ENCODE measurements at places on chromosomes 3 and 15.

DNA sequence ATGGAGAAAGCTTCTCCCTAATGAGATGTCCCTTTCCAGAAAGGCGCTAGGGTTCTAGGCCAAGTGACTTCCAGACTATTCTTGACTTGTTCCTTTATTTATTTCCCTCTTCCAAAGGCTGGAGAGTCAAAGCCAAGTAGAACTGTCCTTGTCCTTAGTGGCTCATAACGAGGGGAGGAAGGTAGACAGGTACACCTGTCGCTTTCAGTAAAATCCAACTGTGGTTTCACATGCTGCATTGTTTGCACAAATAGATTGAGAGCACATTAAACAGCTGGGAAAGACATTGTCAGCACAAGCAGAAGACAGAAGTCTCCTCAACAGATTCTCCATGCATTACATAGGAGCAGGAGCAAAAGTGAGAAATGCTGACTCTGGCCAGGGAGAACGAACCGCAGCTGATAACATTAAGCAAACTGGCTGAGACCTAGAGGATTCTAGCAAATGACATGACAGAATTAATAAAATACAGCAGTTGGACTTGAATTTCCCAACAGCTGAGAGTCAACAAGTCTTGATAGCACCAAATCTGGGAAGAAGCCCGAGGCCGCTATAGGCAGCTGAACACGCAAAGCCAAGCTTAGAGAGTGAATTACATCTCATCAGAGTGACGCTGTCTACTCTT is 227.7 kb downstream of the TLE3 start:
- DNase-seq: no peak

DNA sequence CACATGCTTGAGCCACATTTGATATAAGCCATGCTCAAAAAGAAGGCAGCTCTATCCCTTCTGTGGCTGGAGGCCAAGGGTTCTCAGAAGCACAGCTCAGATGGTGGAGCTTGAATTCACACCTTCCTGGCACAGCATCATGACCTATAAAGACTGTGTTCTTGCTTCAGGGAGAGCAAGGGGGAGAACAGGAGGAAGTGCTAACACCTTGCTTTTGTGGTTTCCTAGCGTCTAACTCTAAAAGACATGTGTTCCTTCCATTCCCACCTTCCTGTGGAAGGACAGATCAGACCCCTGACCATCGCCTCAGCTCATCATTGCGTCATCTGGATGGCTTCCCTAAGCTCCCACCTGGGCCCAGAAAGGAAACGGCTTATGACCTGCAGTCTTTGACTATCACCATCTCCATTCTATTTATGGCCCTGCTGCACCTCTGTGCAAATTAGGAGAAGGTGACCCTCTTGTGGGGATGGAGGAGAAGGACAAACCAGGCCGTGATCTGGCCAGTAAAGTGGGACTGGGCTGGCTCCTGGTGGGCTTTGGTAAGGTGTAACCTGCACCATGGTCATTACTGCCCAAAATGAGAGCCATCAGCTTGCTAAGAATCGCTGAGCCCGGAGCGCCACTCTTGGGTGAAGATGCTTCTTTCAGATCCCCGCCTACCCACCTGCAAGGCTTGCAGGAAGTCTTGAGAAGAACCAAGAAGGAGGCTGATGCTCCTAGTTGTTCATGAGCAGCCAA is 128.5 kb downstream of the SERPINI1 start:
- no peak for DNase-seq

- peak; percentile 18 for DNase-seq
Observed at GRCh38 chr3:20104167-20104661, 64.0 kb downstream of the KAT2B start.

DNA sequence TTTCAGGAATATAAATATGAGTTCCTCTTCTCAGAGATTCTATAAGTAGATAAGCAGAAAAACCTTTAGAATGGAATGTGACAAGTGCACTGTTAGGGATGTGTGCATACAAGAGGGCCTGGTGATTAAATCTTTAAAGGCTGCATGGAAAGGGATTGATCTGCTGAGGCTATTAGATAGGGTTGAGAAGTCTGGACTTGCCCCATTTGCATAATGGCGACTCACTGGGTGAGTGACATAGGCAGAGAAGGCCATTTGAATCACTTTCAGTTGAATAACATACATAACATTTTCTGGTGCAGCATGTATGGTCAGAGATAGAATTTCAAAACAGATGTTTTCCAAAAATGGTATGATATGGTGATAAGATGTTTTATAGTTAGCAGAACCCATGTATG is 156.9 kb downstream of the ZNF621 start:
- no peak for DNase-seq

DNA sequence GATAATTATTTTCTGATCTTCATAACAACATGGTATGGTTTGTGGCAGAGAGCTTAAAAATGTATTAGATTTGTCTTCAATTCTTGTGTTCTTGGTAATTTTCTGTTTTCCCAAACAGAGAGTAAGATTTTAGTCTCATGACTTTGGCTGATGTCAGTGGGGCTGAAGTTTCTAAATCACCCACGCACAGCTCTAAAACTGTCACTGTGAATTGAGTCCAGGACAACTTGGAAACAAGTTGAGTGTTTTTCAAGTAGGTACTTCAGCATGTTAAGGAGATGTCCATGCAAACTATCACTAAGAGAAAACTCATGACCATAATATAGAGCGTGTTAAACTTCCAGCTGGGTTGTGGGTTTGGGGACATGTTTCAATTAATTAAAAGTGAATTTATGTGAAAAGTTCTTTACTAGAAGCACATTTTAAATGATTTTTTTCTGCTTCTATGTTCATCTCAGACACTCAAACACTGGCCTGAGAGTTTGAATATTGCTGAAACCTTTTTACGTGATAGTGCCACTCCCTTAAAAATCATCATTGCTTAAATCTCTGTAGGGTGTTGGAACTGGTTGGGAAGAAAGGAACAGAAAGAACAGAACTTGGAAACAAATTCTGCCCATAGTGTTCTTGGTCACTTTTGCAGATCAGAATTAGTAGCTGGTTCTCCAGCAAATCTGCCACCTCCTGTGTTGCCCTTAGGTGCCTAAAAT is 89.8 kb downstream of the KLHL25 start:
- no peak for DNase-seq

DNA sequence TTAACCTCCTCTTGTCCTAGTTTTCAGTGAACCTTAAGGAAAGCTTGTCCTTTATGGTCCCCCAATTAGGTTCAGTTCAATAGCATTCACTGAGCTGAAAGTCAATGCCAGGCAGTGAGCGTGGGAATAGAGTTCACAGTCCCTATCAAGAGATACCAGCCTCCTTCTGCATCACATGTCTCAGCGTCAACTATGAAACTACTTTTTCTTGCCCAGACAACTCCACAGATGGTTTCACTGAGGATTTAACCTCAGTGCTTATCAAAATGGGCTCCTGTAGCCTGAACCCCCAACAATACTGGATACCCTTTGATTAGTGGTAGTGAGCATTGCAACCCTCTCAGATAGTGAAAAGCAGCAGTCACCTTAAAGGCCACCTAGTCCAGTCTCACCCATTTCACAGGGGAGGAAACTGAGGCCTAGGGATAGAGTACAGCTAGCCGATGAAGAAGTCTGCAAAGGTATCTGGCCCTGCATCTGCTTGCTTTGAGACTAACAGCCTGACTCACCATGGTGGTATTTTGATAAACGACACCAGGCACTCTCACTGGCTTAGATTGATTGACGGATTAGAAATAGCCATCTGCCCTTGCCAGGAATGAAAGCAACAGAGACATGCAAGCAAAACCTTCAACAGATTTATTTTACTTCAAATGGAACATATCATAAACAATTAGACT is 1.6 kb upstream of the UBA3 start:
- no peak for DNase-seq

GRCh38 chr3:117725314-117725713 is 1015.7 kb downstream of the TUSC7 start:
- no peak for DNase-seq

DNA sequence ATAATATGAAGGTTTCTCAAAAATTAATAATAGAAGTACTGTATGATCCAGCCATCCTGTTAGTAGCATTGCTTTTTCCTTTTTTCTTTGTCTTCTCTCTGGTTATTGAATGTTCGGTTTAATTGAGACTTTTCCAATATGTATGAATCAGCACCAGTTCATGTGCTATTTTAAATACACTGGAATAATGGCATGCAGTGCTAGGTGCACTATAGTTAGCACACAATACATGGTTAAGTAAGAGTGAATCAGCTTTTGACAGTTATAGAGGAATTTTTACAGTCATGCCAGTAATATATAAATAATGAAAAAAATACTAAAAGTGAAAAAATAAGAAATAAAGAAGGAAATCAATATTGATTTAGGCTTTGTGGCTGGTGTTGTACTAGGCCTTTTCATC is 113.8 kb upstream of the STRIT1 start:
- DNase-seq: no peak

DNA sequence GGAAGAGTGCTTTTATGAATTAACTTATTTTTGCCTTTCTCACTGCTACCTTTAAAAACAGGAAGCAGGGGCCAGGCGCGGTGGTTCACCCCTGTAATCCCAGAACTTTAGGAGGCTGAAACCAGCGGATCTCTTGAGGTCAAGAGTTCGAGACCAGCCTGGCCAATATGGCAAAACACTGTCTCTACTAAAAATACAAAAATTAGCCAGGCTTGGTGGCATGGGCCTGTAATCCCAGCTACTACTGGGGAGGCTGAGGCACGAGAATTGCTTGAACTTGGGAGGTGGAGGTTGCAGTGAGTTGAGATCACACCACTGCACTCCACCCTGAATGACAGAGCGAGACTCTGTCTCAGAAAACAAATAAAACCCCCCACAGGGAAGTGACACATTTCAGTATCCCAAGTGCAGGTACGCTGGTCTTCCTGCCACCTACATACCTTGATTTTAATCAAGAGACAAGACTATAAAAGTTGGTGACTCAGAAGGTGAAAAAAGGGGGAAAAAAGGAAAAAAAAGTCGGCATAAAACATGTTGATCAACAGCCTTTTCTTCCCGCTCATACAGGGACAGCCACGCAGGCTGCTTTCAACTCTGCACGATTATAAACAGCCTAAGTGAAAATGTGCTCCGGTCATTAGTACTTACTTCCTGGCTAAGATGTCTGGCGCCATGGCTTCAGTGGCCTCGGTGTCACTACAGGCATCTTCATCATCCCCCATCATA is 18.8 kb downstream of the PPP1R2 start:
- no peak for DNase-seq

DNA sequence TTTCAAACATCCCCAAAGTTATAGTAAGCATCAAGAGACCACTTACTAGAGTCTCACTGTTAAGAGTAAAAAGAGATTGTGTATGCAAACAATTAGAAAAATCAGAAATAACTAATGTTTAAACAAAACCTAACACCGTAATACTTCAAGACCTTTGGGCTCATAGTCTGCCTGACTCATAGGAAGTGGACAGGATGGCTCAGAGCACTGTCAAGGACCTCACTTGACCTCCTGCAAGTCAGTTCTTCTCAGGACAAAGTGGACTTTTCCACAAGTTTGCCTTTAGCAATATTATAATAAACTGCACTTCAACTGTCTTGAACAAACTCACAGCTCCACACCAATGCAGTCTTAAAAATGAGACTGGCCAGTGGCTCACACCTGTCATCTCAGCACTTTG is 34.8 kb downstream of the IL12A start:
- DNase-seq: no peak

- no peak for DNase-seq
Observed at GRCh38 chr15:58165661-58166060, 27.5 kb downstream of the AQP9 start.

DNA sequence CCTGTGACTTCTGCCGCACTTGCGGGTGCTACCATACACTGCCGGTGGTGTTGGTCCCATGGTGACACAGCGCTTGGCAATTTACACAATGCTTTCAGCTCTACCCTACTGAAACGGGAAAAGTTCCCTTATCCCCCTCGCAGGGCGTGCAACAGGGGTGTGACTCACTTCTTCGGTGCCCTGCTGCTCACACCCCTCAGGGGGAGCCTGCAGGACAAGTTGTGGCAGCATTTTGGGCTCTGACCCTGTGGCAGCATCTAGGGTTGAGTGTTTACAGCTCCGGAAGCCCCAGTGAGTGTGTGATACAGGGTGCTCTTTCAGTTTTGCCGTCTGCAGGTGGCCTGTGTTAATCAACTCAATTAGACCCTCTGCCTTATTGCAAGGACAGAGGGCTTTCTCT is 324.7 kb upstream of the RGMA start:
- DNase-seq: no peak

DNA sequence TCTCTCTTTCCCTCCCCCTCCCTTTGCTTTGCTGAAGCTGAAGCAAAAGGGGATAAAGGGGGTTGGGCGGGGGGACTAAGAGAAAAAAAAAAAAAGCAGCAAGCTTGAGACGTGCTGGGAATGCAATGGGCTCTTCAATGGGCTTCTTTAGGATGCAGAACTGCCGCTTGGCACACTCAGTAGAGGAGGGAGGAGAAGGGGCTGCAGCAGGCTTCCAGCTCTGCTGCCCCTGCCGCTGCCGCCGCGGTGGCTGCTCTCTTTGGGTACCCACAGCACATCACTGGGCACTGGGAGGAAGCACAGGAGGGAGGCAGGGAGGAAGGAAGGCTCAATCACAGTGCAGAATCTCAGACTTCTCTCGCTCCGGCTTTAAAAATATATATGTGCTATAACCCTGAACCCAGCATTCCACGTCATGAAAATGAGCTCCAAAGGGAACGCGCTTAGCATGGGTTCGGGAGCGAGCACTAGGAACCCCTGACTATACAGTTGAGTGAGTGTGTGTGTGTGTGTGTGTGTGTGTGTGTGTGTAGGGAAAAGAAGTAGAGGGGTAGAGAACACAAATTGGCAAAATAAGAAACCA is 3.5 kb downstream of the SLITRK3 start:
- DNase-seq: no peak

- no peak for DNase-seq
Observed at GRCh38 chr3:194375473-194376240, 6.1 kb upstream of the LRRC15 start.

DNA sequence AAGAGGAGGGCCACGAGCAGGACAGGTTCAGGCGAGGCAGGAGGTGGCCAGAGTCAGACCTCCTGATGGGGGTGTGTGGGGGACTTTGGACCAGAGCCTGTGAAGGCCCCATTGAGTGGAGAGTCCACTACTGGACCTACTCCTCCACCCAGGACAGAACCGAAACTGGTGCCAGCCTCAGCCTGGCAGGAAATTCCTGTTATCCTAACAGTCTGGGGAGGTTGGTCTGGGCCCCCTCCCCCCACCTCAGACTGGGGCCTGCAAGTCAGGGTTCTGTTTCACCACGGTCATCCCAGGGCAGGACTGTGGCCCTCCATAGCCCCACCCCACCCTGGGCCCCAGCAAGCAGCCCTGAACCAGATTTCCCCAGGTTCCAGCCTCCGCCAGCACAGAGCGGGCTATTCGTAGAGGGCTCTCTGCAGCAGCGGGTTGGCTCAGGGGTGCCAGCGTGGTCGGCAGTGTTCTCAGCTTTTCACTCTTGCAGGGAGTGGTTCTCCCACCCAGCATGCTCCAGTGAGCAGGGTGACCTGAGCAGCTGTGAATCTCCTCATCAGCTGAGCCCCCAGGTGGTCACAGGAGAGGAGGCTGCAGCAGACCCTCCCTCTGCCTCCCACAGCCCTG is 217.3 kb downstream of the TBC1D2B start:
- no peak for DNase-seq

DNA sequence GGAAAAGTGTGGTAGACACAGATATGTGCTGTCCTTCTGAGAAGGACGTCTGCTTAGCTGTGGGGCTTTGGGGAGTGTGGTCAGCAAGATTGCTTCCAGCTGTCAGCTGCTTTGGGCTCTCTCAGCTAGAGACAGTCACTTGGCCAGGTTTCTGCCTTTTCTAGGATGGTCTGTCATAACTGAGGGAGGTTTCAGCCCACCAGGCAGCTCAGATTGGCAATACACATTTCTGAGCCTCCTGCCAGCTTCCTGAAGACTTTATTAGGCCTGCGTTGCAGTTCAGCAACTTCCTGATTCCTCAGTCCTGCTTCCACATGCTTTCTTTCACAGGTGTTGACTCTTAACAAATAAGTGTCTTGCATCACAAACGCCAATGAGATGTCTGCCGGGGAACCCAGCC is 286.5 kb downstream of the SQOR start:
- DNase-seq: no peak

Measured in stimulated activated CD8-positive, alpha-beta memory T cell treated with anti-CD3 and anti-CD28 coated beads, Interleukin-2, amount 100 ng/mL, for 1 hour (primary cell).